Left kidney (tissue), 8 donors: ENCODE measurements at places on chromosomes 4 and X. TPM values are rescaled to one million over a fixed set of nuclear protein-coding genes. Genes with fewer than 3 reads are reported as not detected.

DNA sequence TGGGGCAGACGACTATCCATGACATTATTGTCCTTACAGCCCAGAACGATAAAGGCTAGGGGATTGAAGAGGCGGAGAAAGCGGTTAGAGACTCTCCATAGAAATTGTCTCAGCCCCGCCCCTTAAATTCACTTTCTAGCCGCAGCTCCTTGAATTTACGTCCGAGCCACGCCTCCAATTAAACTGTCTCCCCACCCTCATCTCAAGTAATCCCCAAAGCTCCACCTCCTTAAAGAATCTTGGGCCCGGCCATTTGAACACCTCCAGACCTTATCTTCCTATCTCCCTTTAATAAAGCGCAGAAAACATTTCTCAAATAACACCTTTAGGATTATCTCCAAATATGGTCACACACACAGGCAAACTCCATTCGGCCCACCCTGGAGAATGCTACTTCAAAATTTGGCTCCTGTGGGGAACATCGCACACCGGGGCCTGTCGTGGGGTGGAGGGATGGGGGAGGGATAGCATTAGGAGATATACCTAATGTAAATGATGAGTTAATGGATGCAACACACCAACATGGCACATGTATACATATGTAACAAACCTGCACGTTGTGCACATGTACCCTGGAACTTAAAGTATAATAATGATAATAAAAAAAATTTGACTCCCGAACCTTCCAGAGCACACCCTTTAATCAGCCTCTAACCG is 7.2 kb upstream of the MAGIX start:
- peak; percentile 64 for DNase-seq

GRCh38 chr4:81069706-81070331 is 39.3 kb downstream of the BMP3 start:
- peak; percentile 90 for DNase-seq

BMP3 gene
- polyA plus RNA-seq = 18.7 TPM

DNA sequence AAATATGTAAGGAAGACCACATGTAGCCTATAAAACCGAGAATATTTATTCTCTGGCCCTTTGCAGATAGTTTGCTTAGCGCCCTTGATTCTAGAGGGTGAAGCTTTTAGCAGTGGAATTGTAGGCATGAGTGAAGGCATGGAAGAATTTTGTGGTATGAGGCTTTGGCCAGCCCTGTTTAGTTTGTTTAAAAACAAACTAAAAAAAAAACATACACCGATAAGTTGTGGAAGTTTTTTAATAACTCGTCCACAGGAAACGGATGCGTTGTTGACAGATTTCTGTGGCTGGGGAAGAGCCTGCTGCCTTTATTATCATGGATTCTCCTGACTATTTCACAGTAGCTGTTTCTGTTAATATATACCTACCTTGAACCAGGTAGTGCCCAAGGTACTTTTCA is 194.7 kb upstream of the LNX1 start:
- no peak for DNase-seq

DNA sequence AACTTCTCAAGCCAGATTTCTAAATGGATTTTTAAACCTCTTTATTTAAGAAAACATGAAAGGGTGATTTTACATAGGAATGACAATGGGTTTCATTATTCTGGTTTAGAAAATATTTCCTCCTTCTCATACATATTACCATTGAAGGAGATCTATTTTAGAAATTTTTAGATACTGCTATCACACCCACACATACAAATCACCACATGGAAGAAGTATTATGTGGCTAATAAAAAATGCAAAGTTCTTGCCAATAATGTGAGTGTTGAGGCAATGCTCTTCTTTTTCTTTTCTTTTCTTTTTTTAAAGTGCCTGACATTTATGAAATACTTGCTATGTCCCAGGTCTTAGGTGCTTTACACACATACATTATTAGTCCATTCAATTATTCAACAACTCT is 6.8 kb downstream of the STAP1 start:
- no peak for DNase-seq

TLR10 gene
- 0.40 TPM for polyA plus RNA-seq

DNA sequence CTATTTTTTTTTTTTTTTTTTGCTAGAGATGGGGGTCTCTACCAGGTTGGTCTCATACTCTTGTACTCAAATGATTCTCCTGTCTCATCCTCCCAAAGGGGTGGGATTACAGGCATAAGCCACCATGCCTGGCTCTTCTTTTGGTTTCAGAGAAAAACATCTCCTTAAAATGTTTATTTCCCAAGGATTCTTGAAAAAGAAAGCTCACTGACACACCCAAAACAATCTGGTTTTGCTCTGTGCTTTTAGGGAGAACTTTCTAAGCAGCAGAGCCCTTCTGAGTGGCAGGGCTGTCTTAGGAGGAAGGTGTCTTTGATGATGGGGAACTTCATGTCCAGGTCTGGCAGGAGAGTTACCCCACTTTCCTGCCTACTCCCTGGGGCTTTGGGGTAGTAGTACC is 1.2 kb downstream of the SOD3 start:
- no peak for DNase-seq

DNA sequence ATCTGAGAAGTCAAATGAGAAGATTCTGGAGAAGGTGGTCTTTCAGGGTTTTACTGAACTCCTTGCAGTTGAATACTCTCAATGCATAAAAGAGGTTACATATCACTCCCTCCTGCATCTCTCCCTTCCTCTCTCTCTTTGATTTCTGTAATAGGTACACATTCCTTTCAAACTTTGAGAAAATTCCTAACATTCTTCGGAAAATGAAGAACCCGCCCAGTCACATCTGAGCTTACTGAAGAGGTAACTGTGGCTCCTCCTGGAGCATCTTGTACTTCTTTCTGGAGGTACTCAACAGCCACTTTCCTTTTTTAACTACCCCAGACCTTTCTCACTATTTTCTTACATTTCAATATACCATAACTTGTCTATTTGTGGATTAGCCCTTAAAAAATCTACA is 24.7 kb downstream of the NDST3 start:
- no peak for DNase-seq

USP17L15 gene
- not detected for polyA plus RNA-seq

CITED1 gene
- polyA plus RNA-seq = 12.6 TPM

- no peak for DNase-seq
Measured at GRCh38 chr4:76987685-76988084, 38.1 kb downstream of the SEPTIN11 start.

GRCh38 chrX:143581240-143581639 is 54.7 kb downstream of the SLITRK4 start:
- no peak for DNase-seq

DNA sequence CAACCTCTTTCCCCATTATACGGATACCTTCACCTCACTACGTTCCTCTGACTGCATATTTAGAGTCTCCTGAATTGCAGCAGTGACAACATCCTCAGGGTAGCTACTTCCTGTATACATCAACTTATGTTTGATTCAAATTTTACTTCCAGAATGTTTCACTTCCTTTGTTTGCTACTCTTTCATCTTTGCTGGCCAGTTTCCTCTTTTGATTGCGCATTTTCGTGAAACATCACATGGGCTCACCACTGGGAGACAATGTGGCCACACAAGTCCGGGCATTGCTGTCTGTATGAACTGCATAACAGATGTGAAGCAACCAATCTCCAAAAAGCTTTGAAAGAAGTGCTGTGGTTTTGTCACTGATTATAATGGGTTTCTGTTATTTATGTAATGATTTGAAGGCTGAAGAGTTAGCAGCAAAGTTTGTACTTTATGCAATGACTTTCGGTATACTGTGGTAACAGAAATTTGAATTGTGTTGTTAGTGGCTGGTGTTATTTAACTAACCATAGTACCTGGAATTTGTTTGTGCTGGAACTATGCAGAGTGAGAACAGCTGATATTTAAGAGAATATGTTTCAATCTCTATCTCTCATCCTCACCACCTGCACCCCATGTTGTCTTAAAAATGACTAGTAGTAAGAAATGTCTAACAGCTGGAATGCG is 7.4 kb downstream of the SNCA start:
- no peak for DNase-seq

ATOH1 gene
- polyA plus RNA-seq = not detected

- no peak for DNase-seq
Measured at GRCh38 chr4:122783301-122784215, 43.1 kb upstream of the FGF2 start.

DNA sequence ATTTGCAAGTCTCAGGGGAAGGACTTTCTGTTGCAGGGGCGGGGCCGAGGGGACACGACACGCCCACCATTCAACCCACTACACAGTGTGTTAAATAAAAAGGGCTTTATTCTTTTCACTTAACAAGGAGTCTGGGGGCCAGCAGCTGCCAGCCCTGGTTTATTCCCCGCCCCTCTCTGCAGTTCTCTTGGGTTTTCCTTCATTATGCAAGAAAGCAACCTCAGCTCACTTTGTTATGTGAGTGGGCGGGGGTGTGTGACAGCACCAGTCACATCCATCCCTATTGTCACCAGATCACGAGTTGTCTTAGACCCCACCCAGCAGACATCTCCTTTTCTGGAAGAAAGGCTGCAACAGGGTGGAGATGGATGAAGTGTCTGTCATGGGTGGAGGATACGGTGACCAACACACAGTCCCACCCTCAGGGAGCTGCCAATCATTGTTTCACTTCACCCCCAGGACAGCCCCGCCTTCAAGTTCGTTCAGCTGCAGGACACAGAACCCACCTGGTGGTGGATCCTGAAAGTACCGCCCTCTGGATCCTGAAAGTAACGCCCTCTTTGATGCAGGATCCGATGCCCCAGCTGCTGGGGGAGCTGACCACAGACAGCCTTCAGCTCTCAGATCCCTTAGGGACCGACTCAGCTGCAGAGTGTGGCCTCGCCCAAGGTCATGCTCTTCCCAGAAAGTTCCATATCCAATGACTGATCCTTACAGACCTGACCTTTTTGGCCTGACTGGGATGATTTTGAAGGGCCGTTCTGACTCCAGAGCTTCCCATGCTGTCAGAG is 79.6 kb downstream of the SMIM20 start:
- no peak for DNase-seq

DNA sequence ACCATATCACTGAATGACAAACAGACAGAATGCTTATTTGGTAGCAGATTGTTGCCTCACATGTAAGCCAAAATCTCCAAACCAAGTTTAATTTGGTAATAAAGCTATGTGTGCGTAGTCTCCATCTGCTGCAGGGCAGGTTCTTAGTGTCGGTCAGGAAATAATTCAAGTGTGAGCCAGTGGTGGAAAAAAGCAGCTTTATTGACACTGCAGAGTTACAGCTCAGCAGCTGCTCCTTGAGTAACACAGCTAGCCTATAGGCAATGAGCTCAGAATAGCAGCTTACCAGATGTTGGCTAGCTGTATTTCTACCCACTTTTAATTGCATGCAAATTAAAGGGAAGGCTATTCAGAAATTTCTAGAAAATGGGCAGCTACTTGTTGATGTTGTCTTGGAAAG is 757.8 kb upstream of the HS3ST1 start:
- no peak for DNase-seq

- DNase-seq = no peak
Measured at GRCh38 chr4:71254451-71255012, 84.3 kb upstream of the SLC4A4 start.

MXRA5 gene
- 5.6 TPM for polyA plus RNA-seq

GRCh38 chr4:72564184-72564583 is 4.8 kb downstream of the ADAMTS3 start:
- no peak for DNase-seq

GRCh38 chrX:46268412-46268811 is 276.8 kb downstream of the ZNF674 start:
- no peak for DNase-seq

- no peak for DNase-seq
Measured at GRCh38 chr4:158841540-158841939, 72.7 kb downstream of the FNIP2 start.

DNA sequence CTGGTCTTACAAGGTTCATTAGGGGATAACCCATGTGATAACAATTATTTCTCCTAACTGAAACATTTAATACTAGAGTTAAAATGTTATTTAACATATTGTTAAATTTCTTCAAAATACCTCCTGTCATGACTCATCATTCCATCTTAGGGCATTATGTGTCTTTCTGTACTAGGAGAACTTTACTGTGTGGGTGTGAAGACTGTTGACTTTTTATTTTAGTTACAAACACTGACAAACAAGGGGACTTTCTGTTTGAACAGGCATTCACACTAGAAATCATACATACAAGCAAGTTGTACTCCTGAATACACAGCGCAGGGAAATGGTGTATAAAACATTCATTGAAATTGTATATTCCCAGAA is 175.9 kb downstream of the FBXW7 start:
- no peak for DNase-seq

- DNase-seq = peak; percentile 21
Measured at GRCh38 chr4:21954916-21955315, 6.3 kb upstream of the KCNIP4 start.

DNA sequence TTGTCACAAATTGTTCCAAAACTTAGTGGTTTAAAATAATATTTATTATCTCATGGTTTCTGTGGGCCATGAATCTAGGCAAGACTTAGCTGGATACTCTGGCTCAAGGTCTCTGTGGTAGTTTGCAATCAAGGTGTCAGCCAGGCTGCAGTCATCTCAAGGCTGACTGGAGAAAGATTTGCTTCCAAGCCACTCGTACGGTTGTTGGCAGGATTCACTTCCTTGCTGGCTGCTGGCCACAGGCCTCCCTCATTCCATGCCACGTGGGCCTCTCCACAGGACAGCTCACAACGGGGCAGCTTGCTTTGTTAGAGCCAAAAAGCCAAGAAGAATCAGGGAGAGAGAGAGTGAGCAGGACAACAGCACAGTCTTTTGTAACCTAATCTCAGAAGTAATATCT is 101.4 kb downstream of the WWC2 start:
- no peak for DNase-seq

DNA sequence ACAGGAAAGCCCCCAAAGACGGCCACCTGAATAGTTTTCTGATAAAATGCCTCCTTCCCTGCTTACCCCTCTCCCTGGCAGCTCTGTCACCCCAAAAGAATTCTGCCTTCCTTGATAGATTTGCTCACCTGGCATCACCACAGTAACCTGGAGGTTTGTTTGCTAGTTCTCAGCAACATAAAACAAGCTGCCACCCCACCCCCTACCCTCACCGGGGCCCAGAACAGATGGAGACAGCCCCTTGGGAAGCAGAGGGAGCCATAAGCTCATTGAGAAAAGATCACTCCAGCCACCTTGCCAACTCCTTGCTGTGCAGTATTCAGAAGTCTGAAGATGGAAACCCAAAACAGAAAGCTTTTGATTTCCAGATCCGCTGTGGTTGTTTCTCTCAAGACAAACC is 108.6 kb downstream of the DHX15 start:
- DNase-seq = no peak

ADAM29 gene
- polyA plus RNA-seq = 0.07 TPM

PPEF2 gene
- 0.58 TPM for polyA plus RNA-seq

- no peak for DNase-seq
Measured at GRCh38 chr4:173538909-173539445, 8.9 kb upstream of the HAND2 start.

DNA sequence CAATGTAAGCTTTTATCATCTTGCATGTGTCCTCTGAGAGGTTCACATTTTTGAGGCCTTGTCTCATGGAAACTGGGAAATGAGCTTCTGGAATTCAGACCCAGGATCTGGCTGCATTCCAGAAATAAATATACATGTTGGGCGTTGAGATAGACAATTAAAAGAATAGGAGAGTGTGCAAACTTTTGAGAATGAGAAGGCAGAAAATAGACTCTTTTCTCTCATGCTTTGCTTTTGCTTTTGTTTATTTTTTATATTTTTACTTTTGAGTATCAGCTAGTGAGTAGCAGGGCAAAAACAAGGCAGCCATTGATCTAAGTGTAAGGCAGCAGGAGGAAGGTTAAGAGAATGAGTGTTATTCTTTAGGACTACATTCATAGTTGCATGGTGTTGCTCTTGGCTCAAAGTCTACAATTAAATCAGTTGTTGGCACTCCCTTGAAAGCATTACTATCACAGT is 12.4 kb downstream of the SHROOM3 start:
- no peak for DNase-seq
